Activated naive CD8-positive, alpha-beta T cell treated with anti-CD3 and anti-CD28 coated beads for 36 hours (primary cell): ENCODE measurements at places on chromosomes 3 and 15. TPM values are rescaled to one million over a fixed set of nuclear protein-coding genes. Genes with fewer than 3 reads are reported as not detected.

DNA sequence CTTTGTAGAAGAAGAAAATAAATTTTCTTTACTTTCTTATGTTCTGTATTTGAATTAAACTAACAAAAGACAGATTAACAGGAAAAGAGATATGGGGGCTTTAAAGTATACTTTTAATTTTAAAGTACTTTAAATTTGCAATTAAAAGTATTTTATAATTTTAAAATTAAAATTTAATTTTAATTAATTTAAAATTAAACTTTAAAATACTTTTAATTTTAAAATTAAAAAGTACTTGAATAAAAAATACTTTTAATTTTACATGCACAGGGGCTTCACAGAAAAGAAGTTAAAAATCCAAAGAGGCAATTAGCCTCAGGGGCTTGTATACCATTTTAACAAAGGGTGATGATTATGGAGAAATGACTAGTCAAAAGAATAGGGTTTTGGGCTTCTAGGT lies 420.5 kb upstream of the TGFBR2 start:
- H3K4me3 ChIP-seq: no peak overlapping the region
- no peak for DNase-seq
- no peaks in the 10 kb centered on the region for H3K36me3 ChIP-seq
- no peaks in the 10 kb centered on the region for H3K27me3 ChIP-seq
- no peak overlapping the region for H3K27ac ChIP-seq

DNA sequence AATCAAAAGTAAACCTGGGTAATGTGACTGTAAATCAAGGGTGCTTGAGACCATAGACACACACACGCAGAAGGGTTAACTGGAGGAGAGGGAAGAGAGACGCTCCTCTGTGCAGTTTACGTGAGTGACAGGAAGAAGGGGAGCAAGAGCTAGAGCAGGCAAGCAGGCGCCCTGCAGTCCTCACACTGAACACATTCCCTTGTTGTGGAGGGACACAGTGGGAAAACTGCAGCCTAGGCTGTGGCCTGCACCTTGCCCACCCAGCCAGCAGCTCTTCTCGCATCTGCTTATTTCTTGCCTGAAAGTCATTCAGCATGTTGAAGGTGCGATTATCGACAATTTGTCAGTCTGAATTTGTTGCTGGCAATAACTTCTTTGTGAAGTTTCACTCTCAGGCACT lies 24.2 kb downstream of the SOX2 start:
- no peak for DNase-seq
- H3K27ac ChIP-seq: no peak overlapping the region
- H3K4me3 ChIP-seq: no peak overlapping the region
- H3K36me3 ChIP-seq: no peaks in the 10 kb centered on the region
- H3K27me3 ChIP-seq: peaks cover 40% of the 10 kb centered on the region

GRCh38 chr3:119731560-119732343 lies 28.9 kb downstream of the CFAP91 start:
- DNase-seq: no peak
- no peaks in the 10 kb centered on the region for H3K4me1 ChIP-seq
- no peak overlapping the region for H3K4me3 ChIP-seq
- no peak overlapping the region for H3K27ac ChIP-seq

GRCh38 chr3:117633207-117633606 lies 923.6 kb downstream of the TUSC7 start:
- no peak overlapping the region for H3K4me3 ChIP-seq
- DNase-seq: no peak
- H3K4me1 ChIP-seq: no peaks in the 10 kb centered on the region
- H3K36me3 ChIP-seq: no peaks in the 10 kb centered on the region
- no peak overlapping the region for H3K27ac ChIP-seq
- no peaks in the 10 kb centered on the region for H3K27me3 ChIP-seq

- no peak for DNase-seq
- no peaks in the 10 kb centered on the region for H3K4me1 ChIP-seq
- H3K36me3 ChIP-seq: no peaks in the 10 kb centered on the region
These were observed 45.8 kb upstream of the CCDC50 start for GRCh38 chr3:191283400-191283799.

- DNase-seq: no peak
- H3K36me3 ChIP-seq: no peaks in the 10 kb centered on the region
- H3K4me3 ChIP-seq: no peak overlapping the region
- H3K27ac ChIP-seq: no peak overlapping the region
- H3K4me1 ChIP-seq: no peaks in the 10 kb centered on the region
These were observed 119.9 kb upstream of the FHIT start for GRCh38 chr3:61371123-61371522.

DNA sequence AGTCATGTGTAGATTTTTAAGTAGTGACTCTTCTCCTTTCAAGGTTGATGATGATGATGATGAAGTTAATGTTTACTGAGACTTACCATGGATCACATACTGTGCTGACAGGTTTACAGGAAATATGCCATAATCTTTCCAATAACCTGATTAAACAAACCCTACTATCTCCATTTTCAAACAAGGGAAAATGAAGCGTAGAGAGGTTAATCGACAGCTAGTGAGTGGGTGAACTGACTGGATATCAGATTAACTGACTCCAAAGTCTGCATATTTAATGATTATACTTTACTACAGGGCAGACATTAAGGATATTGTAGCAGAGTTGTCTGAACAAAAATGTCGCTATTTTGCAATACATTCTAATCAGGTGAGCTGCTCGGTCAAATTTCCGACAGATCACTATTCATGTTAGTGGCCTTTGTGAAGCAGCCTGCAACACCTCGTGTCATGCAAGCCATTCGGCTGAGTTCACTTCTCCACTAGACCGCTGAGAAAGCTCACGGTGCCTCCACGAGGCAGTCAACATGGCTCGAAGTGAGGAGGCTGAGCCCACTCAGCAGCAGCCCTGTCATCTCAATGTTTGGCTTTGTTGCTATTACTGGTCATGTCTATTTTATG lies 264.2 kb downstream of the NFKBIZ start:
- DNase-seq: no peak
- no peak overlapping the region for H3K4me3 ChIP-seq
- H3K4me1 ChIP-seq: peaks cover 25% of the 10 kb centered on the region

- H3K36me3 ChIP-seq: no peaks in the 10 kb centered on the region
- peaks cover 2% of the 10 kb centered on the region for H3K4me1 ChIP-seq
- peaks cover 3% of the 10 kb centered on the region for H3K27me3 ChIP-seq
- no peak for DNase-seq
These were observed 42.2 kb downstream of the MUC4 start for GRCh38 chr3:195769551-195769950.

DNA sequence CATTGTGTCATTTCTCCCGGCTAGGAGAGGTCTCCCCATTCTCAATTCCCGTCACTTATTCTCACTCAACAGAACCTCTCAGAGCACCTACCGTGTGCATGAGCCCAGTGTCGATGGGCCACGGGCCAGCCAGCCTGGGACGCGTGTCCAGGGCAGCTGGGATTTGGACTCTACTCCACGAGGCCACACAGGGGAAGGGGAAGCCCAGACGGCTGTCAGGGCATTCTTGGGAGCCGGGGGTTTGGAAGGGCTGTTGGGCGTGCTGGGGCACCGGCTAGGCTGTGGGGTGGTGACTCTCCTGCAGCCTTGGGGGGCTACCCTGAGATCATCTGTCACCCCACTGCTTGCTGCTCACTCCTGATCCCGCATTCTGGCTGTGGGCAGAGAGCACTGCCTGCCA lies 41.7 kb upstream of the PCSK6 start:
- H3K4me1 ChIP-seq: no peaks in the 10 kb centered on the region
- DNase-seq: no peak
- H3K4me3 ChIP-seq: no peak overlapping the region
- H3K27ac ChIP-seq: no peak overlapping the region

DNA sequence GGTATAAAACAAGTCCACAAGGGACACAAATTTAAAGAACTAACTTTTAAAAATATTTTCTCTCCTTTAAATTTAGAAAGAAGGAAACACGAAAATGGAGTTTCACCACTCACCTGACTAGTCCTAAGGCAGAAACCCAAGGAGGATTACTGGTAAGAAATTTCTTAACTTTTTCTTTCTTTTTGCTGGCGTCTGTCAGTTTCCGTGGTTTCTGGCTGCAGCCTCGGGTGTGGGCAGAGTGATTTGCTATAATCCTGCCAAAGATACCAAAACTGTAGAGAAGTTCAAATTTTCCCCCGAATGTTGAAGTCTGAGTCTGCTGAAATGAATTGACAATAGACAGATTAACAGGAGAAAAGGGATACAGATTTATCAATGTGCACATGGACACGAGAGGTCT lies 843.6 kb upstream of the ALCAM start:
- no peaks in the 10 kb centered on the region for H3K36me3 ChIP-seq
- no peaks in the 10 kb centered on the region for H3K27me3 ChIP-seq
- no peak overlapping the region for H3K27ac ChIP-seq
- no peaks in the 10 kb centered on the region for H3K4me1 ChIP-seq
- H3K4me3 ChIP-seq: no peak overlapping the region

- peaks cover 11% of the 10 kb centered on the region for H3K4me1 ChIP-seq
- peak overlapping the region; percentile 11 for H3K4me3 ChIP-seq
- peaks cover 2% of the 10 kb centered on the region for H3K36me3 ChIP-seq
- H3K27me3 ChIP-seq: no peaks in the 10 kb centered on the region
- H3K27ac ChIP-seq: peak overlapping the region; percentile 58
These were observed 36.3 kb downstream of the GABPB1 start for GRCh38 chr15:50318697-50319096.

GRCh38 chr15:69677403-69677802 lies 224.8 kb downstream of the RPLP1 start:
- no peak overlapping the region for H3K27ac ChIP-seq
- H3K4me3 ChIP-seq: no peak overlapping the region
- peaks cover 5% of the 10 kb centered on the region for H3K27me3 ChIP-seq
- H3K36me3 ChIP-seq: peaks cover 2% of the 10 kb centered on the region

GRCh38 chr15:42737529-42738328 lies 801 bp upstream of the CDAN1 start:
- H3K27ac ChIP-seq: peak overlapping the region; percentile 82
- peaks cover 16% of the 10 kb centered on the region for H3K4me1 ChIP-seq
- peaks cover 2% of the 10 kb centered on the region for H3K36me3 ChIP-seq
- no peak for DNase-seq

DNA sequence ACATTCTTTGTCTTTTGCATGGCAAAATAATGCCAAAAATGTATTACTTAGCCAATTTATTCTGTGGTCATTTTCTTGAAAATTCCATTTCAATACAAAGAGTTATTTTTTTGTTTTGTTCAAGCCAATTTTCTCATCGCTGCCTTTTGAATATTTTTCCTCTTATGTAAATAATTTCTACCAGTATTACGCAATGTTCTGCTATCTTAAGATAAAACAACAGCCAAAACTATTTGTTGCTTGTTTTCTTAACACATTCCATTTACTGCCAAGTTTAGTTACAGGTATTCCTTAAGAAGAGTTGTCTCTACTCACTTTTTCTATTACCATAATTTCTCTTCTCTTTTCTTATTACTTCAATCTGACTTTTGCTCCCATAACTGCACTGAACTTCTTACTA lies 163.1 kb downstream of the ROBO1 start:
- no peak for DNase-seq
- no peak overlapping the region for H3K4me3 ChIP-seq
- no peaks in the 10 kb centered on the region for H3K4me1 ChIP-seq

- H3K4me3 ChIP-seq: no peak overlapping the region
- H3K4me1 ChIP-seq: no peaks in the 10 kb centered on the region
- no peaks in the 10 kb centered on the region for H3K36me3 ChIP-seq
- no peaks in the 10 kb centered on the region for H3K27me3 ChIP-seq
These were observed 52.7 kb upstream of the SPTSSB start for GRCh38 chr3:161423911-161424522.

DNA sequence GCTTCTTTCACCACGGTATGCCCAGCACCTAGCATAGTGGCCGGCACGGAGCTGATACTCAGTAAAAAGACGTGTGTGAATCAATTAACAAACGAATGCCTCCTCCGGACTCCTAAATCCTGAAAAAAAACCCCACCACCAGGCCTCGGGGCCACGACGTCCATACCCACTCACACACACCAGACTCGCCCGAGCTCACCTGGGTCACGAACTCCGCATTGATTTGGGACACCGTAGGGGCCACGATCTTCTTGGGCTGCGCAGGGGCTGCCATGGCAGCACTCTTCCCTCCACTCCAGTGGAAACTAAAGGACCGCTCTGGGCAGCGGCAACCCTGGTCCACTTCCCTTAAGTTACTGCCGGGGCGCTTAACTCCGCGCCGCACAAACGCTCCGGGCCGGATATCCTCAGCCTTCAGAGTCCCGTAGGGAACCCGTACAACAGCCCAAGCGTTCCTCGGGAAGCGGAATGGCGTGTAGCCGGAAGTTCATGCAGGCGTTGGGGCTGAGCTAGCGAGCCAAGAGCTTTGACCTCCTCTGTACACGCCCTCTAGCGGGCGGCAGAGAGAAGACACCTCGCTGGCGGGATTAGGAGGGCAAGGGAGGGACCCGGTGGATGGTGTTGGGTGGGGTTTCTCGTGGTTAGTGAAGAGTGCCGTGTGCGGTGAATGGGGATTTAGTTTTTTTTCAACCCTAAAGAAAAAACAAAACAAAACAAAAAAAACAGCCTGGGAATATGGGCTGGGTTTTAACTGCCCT lies at the start of gene AQR:
Gene AQR (minus strand): TSS at position 403 of the 758 bp plus-strand sequence. CDS start 129 bp downstream, at position 274.
- H3K27me3 ChIP-seq: no peaks in the 10 kb centered on the region
- H3K36me3 ChIP-seq: peaks cover 15% of the 10 kb centered on the region

- H3K27ac ChIP-seq: no peak overlapping the region
- no peaks in the 10 kb centered on the region for H3K27me3 ChIP-seq
- no peaks in the 10 kb centered on the region for H3K4me1 ChIP-seq
- DNase-seq: no peak
These were observed 557.8 kb upstream of the CCDC54 start for GRCh38 chr3:106819440-106819839.

- no peak overlapping the region for H3K4me3 ChIP-seq
- H3K36me3 ChIP-seq: no peaks in the 10 kb centered on the region
- H3K4me1 ChIP-seq: no peaks in the 10 kb centered on the region
- no peak overlapping the region for H3K27ac ChIP-seq
- DNase-seq: no peak
These were observed 274.6 kb upstream of the ROPN1 start for GRCh38 chr3:124266487-124266886.

DNA sequence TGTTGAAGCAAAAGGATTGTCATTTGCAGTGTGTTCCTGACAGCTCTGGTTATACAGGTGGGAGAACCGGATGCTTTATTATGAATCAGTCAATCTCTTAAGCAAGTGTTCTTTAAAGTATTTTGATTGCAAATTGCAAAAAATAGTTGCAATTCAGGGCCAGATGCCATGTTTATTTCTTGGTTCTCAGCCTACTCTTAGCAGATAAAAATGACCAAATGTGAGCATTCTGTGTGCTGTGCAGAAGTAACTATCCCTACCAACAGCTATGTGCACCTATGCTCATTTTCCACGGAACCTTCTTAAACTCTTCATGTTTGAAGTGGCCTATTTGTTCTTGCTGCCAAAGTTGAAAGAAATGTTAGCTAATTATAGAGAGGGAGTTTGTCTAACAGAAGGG lies 262.3 kb upstream of the RASGRP1 start:
- no peak for DNase-seq
- H3K27ac ChIP-seq: no peak overlapping the region
- no peaks in the 10 kb centered on the region for H3K36me3 ChIP-seq
- H3K27me3 ChIP-seq: peaks cover 16% of the 10 kb centered on the region
- H3K4me3 ChIP-seq: no peak overlapping the region

SYNPR gene
- total RNA-seq: not detected

SYNM gene
- 0.14 TPM for total RNA-seq

DTX3L gene
- total RNA-seq: 52.8 TPM

NANOGP8 gene
- not detected for total RNA-seq

CHMP2B gene
- 30.5 TPM for total RNA-seq

TNFSF10 gene
- total RNA-seq: 52.4 TPM

SAXO2 gene
- 0.76 TPM for total RNA-seq
